Hematopoietic multipotent progenitor cell treated with erythropoietin and hydrocortisone succinate and interleukin-3 and kit ligand, for 8 days (in vitro differentiated cells): ENCODE measurements at places on chromosomes 12 and 14.

DNA sequence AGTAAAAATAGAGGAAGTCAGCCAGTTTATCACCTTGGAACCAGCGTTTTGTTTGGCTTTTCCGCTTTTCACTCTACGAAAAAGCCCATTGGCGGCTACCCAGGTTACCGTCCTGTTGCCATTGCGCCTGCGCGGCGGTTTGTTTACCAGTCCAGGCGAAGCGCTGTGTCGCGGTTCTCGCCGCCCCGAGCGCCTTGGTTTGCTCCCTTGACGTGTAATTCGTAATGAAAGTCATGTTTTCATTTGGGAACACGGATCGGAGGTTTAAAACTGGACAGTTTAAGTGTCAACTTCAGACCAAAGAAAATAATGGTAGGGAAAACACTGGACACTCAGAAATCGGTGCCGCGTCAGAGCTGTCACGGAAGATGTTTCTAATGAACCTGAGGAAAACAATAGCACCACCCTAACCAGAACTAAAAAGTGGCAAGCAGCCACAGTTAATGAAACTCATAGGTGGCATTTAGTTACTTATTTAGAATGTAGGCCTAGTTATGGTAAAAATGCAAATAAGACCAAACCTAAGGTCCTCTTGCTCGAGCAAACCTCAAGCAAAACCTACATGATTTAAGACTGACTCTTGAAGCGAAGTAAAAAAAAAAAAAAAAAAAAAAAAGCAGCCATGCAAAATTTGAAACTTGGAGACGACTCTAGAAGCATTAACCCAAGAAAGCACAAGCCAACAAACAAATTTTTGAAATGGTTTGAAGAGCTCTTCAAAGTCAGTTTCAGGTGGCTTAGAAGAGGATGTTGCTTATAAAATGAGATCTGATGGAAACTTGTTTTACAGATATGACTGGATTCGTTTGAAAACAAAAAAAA is 790 bp upstream of the GPR19 start:
- peak; percentile 94 for DNase-seq

GRCh38 chr14:100750762-100751699 is 24.3 kb downstream of the DLK1 start:
- no peak for DNase-seq

- DNase-seq = peak; percentile 54
Measured at GRCh38 chr12:108722992-108723766, 8.1 kb downstream of the CORO1C start.

DNA sequence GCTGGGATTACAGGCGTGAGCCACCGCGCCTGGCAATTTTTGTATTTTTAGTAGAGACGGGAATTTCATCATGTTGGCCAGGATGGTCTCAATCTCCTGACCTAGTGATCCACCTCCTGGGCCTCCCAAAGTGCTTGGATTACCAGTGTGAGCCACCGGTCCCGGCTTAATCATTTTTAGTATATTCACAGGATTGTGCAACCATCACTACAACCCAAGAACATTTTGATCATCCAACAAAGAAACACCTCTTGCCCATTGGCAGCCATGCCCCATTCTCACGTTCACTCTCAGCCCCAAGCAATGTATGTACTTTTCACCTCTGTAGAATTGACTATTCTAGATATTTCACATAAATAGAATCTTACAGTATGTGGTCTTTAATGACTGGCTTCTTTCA is 19.9 kb downstream of the SP1 start:
- DNase-seq = no peak

- no peak for DNase-seq
Measured at GRCh38 chr14:99472937-99473336, 7.7 kb downstream of the SETD3 start.

GRCh38 chr12:1566449-1567135 is 27.8 kb downstream of the FBXL14 start:
- no peak for DNase-seq

DNA sequence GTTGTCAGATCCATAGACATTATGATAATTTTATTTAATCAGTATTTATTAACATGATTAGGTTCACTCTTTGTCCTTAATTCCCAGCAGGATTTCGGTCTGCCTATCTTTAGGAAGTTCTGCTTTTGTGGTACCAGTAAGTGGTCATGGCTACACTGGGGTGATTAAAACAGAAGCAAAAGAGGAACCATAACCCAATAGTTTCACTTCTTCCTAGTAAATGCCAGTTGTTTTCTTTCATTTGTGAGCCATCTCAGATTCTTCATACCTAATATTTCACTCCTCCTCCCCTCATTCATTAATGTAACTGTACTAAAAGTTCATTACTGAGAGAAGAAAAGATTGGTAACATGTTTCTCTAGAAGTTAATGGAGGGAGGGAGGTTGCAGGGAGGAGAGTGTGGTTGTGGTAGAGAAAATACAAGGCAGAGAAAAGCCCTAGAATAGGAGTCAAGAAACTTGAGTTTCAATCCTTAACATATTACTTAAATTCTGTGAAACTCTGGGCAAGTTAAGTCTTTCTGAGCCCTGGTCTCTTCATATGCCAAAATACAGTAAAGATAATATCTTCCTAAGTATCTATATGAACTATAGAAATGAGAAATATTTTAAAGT is 101.2 kb downstream of the PEBP1 start:
- DNase-seq = no peak

DNA sequence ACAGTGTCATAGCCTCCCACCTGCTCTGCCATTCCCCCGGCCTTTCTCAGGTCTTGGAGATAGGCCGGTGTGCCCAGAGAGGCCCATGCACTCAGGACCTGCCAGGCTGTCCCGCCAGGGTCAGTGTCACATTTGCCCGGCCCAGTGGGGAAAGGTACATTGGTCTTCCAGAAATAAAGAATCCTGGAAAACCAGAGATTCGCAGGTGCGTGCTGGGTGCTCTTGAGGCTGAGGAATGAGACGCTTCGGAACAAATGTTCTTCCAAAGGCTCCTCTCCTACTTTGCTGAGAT is 205.8 kb upstream of the RTL1 start:
- DNase-seq = no peak

DNA sequence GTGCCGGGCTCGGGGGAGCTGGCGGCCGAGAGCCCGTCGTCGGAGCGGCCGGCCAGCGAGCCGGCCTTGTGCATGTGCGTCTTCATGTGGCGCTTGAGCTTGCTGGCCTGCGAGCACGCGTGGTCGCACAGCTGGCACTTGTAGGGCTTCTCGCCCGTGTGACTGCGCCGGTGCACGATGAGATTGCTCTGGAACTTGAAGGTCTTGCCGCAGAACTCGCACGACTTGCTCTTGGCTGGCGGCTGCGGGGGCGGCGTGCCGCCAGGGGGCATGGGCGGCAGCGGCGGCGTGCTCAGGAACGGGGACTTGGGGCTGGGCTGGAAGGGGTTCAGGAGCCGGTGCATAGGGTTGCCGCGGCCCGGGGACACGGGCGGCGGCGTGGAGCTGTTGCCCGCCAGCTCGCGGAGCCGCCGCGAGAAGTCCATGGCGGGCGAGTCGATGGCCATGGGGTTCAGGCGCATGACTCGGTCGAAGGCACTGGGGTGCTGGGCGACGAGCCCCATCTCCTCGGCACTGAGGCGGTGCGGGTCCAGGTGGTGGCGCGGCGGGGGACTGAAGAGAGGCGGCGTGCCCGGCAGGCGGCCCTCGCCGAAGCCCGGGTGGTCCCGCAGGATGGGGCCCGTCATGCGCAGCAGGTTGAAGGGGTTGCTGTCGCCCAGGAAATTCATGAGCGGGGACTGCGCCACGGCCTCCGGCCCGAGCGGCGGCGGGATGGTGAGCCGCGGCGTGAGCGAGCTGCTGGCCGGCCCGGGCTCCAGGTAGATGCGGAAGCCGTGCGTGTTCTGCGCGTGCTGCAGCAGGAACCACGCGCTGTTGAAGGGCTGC is 96.5 kb downstream of the BCL11B start:
- no peak for DNase-seq

- no peak for DNase-seq
Measured at GRCh38 chr14:33282331-33283230, 343.9 kb downstream of the NPAS3 start.

DNA sequence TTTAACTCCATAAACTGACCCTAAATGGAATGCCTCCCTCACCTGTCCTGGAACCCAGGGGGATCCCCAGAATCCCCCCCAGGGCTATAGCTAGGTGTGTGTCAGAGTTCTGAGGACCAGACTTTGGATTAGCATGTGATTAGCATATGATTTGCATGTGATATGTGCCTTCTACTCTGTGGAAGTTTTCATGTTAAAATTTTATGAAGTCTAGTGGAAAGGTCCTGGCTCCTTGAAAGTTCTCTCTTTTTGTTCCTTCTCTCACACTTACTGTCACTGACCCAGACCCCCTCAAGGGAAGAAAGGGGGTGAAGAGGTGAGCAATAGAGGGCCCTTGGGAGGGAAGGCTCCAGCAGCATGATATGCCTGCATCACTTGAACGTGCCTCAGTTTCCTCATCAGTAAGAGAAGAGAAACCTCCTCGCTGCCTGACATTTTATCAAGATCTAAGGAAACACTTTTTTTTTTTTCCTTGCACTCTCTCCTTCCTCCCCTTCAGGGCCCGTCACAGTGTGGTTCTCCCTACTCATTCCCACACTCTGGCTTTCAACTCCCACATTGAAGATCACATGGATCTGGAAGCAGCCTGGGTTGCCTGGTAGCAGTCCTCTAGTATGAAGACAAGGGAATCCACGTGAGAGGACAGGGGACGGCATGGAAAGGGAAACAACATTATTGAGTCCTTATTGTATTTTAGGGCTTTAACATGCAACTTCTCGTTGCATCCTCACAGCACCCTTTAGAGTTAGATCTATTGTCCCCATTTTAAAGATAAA is 3.3 kb upstream of the C1QL4 start:
- DNase-seq = no peak

GRCh38 chr14:106228541-106229158 is 702.3 kb downstream of the TMEM121 start:
- DNase-seq = no peak

- DNase-seq = no peak
Measured at GRCh38 chr14:85453401-85454225, 76.3 kb upstream of the FLRT2 start.

GRCh38 chr12:13454991-13455777 is 258.7 kb downstream of the EMP1 start:
- no peak for DNase-seq

DNA sequence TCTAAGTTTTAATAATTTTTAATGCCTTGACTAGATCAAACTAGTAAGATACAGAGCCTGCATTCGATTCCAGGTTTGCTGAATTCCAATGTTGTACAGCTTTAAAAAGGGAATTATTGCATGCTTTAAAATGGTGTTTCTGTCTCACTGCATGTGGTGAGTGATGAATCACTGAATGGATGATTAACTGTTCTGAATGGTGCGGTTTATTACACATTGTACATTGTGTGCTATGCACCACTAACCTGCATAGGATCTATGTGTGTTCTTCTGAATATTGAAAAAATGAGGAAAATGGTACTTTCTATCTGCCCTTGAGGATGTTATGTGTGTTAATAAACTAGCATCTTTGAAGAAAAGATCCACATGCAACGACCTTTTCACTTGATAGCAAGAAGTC is 231.7 kb downstream of the NRXN3 start:
- no peak for DNase-seq
